Breast epithelium (tissue), 4 donors: ENCODE measurements at places on chromosomes 12 and 14. TPM values are rescaled to one million over a fixed set of nuclear protein-coding genes. Genes with fewer than 3 reads are reported as not detected.

The RPGRIP1 gene
- total RNA-seq: 10.4 TPM

The HECTD1 gene
- total RNA-seq: 242 TPM

The RNF212B gene
- not detected for total RNA-seq

The WDR20 gene
- 24.6 TPM for total RNA-seq

GRCh38 chr14:32925439-32925838, 13.2 kb upstream of the NPAS3 start:
- no peak for DNase-seq

DNA sequence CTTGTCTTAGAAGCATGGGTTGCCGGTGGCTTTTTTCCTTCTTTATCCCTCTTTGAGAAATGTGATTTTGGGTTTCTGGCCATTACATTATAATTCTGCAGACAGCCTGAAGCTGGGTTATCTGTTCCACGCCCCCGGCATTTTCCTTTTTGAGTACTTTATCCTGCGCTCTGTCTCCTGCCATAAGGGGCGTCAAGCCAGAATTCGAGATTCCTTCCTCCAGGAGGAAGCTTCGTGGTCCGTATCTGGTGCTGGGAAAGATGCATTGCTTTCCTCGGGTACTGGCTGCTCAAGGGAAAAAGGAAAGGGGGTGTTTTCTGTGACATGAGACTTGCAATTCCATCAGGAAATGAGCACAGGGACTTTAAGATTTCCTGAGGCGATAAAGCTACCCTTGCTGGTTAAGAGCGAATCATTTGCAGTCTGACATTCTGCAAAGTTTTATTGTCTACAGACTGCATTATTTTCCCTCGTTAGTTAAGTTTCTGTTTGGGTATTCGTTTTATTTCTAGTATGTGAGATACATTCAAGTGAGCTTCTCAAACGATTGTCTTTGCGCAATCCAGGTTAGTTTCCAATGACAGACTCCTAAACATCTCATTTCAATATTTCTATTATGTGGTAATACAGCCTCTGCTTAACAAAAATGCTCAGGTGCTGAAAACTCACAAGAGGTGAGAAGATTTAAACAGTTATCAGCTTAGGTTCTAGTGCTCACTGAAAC, 694 bp downstream of the AKAP5 start:
- no peak for DNase-seq

GRCh38 chr14:72892879-72893635, 844 bp downstream of the DPF3 start:
- DNase-seq: no peak

GRCh38 chr12:57872362-57872761, 25.8 kb upstream of the CTDSP2 start:
- DNase-seq: no peak

DNA sequence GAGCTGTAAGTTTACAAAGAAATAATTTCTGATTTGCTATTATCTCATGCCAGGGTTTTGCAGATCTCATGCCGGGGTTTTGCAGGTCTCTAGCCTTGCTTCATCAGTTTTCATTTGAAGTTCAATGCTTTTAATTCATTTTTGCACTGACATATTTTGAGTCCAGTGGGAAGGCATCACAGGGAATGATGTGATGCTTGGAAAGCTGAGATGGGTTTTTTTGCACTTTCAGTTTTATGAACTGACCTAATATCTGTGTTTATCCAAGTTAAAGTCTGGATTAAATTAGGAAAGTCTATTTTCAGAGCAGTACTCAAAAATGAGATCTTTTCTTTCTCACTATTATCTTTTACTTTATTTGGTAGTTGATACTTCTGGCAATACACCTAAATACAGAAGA, 23.6 kb upstream of the REP15 start:
- DNase-seq: no peak

DNA sequence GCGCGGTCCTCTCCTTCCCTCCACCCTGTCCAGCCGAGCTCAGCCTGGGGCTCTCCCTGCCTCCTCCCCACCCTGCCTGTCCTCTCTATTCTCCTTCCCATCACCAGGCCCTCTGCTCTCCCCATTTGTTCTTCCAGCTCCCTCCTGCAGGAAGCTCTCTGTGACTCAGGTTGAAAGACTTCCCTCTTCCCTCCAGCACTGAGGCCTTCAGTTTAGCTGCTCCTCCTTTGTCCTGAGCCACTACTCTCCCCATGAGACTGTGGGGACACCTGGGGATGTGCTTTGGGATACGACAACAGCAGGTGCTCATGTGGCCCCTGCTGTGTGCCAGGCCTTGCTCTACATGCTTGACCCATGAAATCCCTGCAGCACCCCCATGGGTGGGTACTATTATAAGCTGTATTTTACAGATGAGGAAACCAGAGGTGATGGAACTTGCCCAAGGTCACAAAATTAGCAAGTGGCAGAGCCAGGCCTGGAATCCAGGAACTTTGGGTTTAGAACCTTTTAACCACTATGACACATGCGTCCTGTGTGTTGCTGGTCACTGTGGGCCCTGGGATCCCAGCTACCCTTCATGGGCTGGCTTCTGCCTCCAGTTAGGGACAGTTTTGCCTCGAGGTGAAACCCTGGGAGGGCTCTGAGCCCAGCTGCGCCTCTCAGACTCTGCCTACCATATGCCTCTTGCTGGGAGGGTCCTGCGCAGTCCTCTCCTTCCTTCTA, 5.5 kb downstream of the KRT80 start:
- DNase-seq: no peak

DNA sequence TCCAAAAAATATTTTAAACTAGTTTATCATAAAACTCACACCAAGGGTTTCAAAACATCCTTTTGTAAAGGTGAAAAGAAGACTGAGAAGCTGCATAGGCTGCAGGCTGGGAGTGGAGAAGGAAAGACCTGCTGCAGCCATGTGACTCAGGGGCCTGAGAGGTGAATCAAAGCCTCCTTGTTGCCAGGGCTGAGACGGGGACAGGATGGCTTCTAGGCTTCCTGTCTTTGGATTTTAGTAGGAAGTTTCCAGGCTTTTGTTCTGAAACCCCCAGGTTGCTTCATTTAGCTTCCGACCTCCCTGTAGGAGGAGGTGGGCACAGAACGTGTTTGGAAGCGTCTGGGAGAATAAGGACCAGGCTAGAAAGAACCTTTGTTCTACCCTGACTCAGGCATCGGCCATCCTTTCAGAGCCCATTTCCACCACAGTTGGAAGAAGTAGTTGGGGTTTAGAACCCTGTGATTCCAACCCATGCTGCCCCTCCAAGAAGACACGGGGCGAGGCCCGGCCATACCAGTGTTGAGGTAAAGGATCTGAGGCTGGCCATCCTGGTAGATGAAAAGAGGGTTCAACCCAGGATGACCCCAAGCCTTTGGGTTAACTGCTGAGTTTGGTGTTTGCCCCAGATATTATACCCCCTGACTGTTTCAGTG, 122.4 kb downstream of the SLC25A47 start:
- no peak for DNase-seq

DNA sequence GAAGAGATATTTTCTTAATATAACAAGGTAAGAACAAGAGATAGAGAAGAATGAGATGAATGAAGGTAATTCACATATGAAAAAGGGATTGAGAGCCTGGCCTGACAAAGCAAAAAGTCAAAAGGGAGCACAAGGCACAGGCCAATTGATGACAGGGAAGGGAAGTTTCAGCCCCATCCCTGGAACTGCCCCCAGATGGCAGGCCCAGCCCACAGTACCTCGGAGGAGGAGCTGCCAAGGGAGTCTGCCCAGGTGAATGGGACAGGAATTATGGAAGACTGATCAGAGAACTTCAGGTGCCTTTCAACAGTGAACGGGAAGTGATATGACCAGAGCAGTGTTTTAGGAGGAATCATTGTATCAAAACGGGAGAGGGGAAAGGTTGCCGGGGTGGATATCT, 15.7 kb downstream of the SNRPF start:
- no peak for DNase-seq

- DNase-seq: no peak
These were observed 10.9 kb downstream of the PPM1H start for GRCh38 chr12:62924084-62924483.

DNA sequence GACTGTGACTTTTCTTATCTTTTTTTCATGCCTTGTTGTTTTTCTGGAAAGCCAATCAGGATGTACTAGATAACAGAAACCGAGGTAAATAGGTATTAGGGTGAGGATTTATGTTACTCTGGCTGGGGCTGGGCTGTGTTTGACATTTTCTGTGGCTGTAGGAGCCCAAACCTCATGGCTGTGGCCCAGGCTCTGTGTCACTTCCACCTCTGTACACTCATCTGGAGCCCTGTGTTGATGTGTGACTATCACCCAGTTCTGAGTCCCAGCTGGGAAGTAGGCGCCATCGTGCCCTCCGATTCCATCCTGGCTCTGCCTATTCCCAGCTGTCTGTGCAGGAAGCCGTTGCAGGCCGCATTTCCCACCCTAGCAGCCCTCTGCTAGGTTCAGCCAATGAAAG, 1.6 kb upstream of the HHIPL1 start:
- no peak for DNase-seq

- DNase-seq: no peak
These were observed 27.6 kb downstream of the MED13L start for GRCh38 chr12:116249938-116250337.

DNA sequence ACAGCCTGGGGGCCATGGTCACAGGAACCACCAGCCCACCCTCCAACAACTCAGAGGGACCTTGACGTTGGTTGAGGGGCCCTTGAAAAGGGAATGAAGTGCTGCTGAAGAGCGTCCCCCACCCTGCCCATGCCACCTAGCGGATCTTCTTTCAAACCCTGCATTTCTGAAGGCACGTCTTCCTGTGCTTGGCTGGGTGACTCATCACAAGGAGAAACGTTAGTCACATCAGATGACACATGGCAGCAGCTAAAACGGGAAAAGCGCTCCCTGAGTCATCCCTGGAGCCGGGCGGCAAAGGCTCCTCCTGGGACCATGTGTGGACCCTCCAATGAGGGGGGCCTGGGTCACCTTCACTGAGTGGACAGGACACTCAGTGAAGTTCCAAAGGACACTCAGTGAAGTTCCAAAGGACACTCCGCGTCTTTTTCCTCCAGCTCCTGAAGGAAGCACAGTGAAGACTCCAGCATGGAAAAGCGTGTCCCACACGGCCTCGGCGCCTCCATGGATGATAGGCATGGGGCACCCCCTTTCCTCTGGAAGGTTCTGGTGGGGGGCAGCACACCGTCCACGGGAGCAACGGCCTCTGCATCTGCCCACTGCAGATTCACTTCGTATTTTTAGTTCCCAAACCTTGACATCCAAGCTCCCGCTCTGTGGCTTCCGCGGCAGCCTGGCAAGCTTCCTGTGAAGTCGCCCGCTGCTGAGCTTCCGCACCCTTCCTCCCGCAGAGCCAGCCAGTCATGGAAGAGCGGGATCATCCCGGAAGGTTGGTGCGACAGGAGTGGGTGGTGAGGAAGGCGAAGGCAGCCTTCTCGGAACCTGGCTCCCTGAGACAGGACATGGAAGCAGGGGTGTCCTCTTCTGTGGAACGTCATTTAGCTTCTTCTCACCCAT, 383.4 kb downstream of the VRK1 start:
- no peak for DNase-seq

DNA sequence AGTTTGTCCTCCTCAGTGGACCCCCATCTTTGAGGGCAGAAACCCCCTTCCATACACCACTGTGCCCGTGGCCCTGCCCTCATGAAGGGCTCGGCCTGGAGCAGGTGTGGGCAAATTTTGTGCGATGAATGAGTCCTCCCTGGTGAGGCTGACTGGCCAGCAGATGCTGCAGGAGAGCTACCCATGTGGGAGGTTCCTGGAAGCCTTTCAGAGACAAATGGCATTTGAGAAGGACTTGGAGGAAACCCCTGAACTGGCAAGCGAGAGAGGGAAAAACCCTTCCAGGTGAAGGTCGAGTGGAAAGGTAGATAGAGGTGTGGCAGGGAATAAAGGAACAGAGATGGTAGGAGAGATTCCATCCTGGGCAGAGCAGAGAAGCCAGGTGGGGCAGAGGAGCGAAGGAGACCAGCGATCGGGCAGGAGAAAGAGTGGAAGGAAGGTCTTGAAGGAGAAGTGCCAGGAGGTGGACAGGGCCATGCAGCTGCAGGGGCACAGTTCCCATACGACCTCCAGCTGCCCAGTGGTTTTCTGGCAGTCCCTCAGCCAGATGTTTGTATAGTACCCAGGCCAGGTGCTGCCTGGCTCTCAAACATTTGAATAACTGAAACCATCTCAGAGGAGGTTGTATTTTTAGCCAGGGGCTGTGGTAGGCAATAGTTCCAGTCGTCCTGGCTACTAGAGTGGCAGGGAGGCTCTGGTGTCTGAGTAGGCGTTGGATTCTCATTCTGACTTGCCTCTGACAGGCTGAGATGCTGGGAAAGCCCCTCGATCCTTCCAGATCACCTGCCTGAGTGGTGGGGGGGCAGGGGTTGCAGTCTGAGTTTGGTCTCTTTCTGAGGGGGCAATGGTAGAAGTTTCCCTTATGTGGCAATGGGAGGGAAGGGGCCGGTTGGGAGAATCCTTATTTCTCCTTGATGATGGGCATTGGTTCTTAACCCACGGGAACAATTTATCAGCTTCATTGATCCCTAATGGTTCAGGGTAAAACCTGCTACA, 40.1 kb downstream of the FBXL14 start:
- DNase-seq: no peak

GRCh38 chr12:122333142-122334087, 67.1 kb upstream of the VPS33A start:
- no peak for DNase-seq

GRCh38 chr14:31887929-31888580, 189.0 kb upstream of the ARHGAP5 start:
- no peak for DNase-seq

DNA sequence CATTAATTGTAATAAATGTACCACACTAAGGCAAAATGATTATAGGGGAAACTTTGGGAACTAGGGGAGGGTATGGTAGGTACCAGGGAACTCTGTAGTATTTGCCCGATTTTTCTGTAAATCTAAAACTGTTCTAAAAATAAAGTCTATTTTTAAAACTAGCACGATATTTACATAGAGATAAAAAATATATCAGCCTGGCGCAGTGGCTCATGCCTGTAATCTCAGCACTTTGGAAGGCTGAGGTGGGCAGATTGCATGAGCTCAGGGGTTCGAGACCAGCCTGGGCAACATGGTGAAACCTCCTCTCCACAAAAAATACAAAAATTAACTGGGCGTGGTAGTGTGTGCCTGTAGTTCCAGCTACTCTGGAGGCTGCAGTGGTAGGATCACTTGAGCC, 32.4 kb downstream of the TMEM116 start:
- no peak for DNase-seq

GRCh38 chr14:73238424-73238852, 1.1 kb downstream of the PAPLN start:
- DNase-seq: no peak

GRCh38 chr12:10102322-10102721, 3.5 kb upstream of the CLEC1A start:
- DNase-seq: no peak
